Skeletal muscle tissue (tissue), 5 donors: ENCODE measurements at places on chromosomes 4 and X. TPM values are rescaled to one million over a fixed set of nuclear protein-coding genes. Genes with fewer than 3 reads are reported as not detected.

Gene COL4A5
- 17.2 TPM for total RNA-seq

Gene GIMD1
- not detected for total RNA-seq

Gene RGN
- total RNA-seq: 3.1 TPM

Gene DCAF8L2
- total RNA-seq: not detected

Gene PNMA5
- total RNA-seq: under 0.01 TPM

Gene KIF4A
- total RNA-seq: 3.7 TPM

Gene ENOX2
- 11.5 TPM for total RNA-seq

Gene CTAG1A
- not detected for total RNA-seq

Gene IL1RAPL1
- 3.7 TPM for total RNA-seq

Gene SHROOM2
- 2.1 TPM for total RNA-seq

Gene CYLC1
- not detected for total RNA-seq

Gene VCX3B
- total RNA-seq: not detected

Gene VSIG1
- not detected for total RNA-seq
